ENCODE measurements at places on chromosomes 6 and 20.

GRCh38 chr6:113447088-113447831, 409.9 kb upstream of the MARCKS start:
- peak; percentile 46 for DNase-seq

DNA sequence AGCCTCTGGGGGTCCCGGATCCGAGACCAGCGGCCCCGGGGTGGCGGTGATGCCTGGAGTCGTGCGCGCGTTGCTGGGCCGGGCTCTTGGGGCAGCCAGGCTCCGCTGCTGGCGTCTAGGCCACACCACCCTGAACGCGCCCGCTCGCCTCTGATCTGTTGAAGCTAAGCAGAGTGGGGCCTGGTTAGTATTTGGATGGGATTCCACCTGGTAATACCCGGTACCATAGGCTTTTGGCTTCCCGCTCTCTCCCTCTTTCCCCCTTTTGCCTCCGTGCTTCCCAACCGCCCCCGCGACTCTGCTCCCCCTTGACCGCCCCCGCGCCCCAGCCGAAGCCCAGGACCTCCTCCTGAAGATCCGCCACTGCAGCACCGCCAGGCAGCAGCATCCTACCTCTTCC, 1383.5 kb upstream of the DEFB115 start:
- peak; percentile 21 for DNase-seq

- no peak for DNase-seq
Measured at GRCh38 chr6:117206944-117207687, 58.2 kb upstream of the VGLL2 start.

- DNase-seq = no peak
Measured at GRCh38 chr6:139003751-139004150, 15.7 kb upstream of the REPS1 start.

GRCh38 chr6:111190637-111191036, 103.3 kb downstream of the SLC16A10 start:
- DNase-seq = no peak
